ENCODE measurements at places on chromosomes 13 and 19.
A peak's percentile ranks its signal among the peaks of the same experiment; 100 is the strongest.

- DNase-seq, result no peak
Measured at GRCh38 chr13:40377783-40378182, 288.7 kb downstream of the FOXO1 start.

GRCh38 chr13:82747291-82747690 lies 1135.0 kb downstream of the SLITRK1 start:
- no peak for DNase-seq

- no peak for DNase-seq
Measured at GRCh38 chr19:4519521-4520277, 1.4 kb upstream of the PLIN4 start.

- peak; percentile 85 for DNase-seq
Measured at GRCh38 chr19:45591004-45591637, 6.5 kb upstream of the OPA3 start.

DNA sequence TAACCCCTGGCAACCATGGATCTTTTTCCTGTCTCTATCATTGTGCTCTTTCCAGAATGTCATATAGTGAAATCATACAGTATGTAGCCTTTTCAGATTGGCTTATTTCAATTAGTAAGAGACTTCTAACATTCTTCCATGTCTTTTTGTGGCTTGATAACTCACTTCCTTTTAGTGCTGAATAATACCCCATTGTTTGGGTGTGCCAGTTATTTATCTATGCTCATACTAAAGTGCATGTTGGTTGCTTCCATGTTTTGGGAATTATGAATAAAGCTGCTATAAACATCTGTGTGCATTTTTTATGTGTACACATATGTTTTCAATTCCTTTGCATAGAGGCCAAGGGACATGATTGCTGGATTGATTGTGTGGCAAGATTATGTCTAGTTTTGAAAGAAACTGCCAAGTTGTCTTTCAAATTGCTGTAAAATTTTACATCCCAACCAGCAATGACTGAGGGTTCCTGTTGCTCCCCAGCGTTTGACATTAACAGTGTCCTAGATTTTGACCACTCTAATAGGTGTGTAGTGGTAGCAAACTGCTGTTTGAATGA lies 358.9 kb downstream of the ITGBL1 start:
- DNase-seq, result no peak

DNA sequence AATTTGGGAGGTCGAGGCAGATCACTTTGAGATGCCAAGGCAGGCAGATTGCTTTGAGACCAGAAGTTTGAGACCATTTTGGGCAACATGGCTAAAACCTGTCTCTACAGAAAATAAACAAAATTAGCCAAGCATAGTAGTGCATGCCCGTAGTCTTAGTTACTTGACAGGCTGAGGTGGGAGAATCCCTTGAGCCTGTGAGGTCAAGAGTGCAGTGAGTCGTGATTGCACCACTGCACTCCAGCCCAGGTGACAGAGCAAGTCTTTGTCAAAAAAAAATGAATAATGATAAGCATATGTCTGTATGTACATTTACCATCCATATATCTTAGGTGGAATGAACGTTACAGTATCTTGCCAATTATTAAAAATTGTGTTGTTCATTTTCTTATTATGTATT lies 2447.7 kb downstream of the PCDH9 start:
- DNase-seq, result peak; percentile 8

GRCh38 chr19:18893587-18894253 lies 2.2 kb downstream of the CERS1 start:
- no peak for DNase-seq

DNA sequence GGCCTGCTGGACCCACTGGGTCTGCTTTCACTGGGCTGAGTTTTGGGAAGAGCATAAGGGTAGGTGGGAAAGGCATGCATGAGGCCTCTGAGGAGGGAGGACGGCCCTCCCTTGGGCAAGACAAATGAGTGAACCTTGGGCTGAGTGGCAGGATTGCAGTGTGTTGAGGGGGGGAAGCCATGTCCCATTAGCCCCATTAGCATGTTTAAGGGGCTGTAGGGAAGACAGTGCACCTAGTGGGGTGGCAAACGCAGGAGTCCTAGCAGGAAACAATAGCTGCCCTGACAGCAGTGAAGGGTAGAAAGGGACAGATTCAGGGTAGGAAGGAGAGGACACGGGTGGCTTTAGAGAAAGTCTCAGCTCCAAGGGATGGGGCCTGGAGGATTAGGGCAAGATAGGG lies 3.1 kb upstream of the ZBTB45 start:
- no peak for DNase-seq

- no peak for DNase-seq
Measured at GRCh38 chr19:1489463-1490310, 463 bp downstream of the PCSK4 start.

GRCh38 chr19:5955636-5955935 lies 22.4 kb downstream of the RANBP3 start:
- DNase-seq, result no peak

- no peak for DNase-seq
Measured at GRCh38 chr19:35381318-35381717, 10.4 kb downstream of the GPR42 start.

DNA sequence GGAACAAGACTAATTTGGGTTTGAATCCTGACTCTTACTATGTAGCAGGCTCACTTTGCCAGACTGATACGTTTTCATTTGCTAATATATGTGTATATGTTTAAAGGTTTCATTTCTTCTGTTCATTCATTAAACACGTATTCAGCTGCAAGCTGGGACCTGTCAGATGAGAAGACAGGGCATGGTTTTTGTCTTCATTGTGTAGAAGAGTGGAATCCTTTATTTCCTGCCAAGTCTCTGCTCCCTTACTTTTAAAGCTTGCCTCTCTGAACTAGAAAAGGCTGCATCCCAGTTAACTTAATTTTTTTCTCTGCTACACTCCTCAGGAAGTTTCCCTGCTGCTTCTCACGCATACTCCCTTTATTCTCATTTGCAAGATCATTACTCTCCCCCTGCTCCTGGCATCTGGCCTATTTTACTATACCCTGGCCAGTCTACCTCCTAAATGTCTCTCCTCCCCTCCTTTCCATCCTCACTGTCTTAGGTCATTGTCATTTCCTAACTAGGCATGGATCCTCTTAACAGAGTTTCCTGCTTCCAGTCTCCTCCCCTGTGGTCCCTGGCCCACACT lies 141.0 kb upstream of the TMTC4 start:
- DNase-seq, result no peak
